ENCODE measurements at places on chromosomes 11 and 22. TPM values are rescaled to one million over a fixed set of nuclear protein-coding genes. Genes with fewer than 3 reads are reported as not detected.

DNA sequence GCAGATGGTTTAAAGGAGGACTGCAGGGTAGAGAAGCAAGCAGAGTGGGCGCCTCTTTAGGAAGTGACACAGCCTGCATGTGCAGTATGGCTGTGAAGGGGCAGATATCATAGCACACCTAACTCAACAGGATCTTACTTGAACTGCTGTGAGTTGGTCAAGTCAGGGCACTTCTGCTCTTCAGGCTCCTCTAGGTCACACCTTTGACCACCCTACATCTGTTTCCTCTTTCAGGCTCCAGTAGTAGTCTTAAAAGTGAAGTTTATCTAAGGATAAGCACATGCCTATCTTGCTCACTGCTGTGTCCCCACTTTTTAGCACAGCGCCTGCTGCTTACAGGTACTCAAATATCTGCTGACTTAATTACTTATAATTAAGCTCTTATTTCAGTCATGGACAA is 6.5 kb downstream of the MRPL16 start:
- no peak for DNase-seq

DNA sequence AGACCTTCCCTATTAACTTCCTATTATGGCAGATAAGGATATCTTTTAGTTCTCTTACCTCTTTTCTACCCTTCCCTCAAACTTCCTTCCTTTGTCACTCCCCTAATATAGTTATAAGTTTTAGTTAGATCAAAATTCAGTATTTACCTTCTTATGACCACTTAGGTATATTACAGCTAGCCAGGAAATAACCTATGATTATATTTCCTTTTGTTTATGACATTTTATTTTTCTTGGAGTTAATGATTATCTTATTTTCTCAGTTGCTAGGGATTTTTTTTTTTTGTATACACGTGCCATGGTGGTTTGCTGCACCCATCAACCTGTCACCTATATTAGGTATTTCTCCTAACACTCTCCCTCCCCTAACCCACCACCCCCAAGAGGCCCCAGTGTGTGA is 88.2 kb upstream of the ZBED5 start:
- no peak for DNase-seq

- DNase-seq, result no peak
Measured at GRCh38 chr22:23236026-23236425, 55.7 kb downstream of the BCR start.

Gene SLC29A2
- total RNA-seq, result 10.4 TPM

- peak; percentile 71 for DNase-seq
Measured at GRCh38 chr11:130738611-130739010, 177.7 kb downstream of the SNX19 start.

- DNase-seq, result no peak
Measured at GRCh38 chr11:44948155-44948554, 2.5 kb downstream of the TP53I11 start.

- no peak for DNase-seq
Measured at GRCh38 chr11:132245403-132246385, 875.3 kb downstream of the NTM start.

- DNase-seq, result no peak
Measured at GRCh38 chr11:16030664-16031063, 325.7 kb downstream of the SOX6 start.

DNA sequence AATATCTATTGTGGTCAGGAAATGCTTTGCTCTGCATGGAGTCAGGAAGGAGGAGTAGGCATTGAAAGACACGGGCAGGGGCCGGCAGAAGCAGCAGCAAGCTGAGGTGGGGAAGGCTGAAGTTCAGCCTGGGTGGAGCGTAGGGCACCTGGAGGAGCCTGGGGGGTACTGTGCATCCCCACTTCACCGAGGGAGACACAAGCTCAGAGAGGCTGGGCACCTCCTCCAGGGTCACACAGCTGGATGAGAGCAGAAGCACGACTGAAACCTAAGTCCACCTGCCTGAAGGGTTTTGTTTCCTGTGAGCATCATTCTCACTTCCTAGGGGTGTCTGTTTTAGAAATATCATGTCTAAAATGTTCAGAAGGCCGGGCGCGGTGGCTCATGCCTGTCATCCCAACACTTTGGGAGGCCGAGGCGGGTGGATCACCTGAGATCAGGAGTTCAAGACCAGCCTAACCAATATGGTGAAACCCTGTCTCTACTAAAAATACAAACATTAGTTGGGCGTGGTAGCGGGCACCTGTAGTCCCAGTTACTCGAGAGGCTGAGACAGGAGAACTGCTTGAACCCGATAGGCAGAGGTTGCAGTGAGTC is 138.3 kb downstream of the MPPED1 start:
- no peak for DNase-seq

DNA sequence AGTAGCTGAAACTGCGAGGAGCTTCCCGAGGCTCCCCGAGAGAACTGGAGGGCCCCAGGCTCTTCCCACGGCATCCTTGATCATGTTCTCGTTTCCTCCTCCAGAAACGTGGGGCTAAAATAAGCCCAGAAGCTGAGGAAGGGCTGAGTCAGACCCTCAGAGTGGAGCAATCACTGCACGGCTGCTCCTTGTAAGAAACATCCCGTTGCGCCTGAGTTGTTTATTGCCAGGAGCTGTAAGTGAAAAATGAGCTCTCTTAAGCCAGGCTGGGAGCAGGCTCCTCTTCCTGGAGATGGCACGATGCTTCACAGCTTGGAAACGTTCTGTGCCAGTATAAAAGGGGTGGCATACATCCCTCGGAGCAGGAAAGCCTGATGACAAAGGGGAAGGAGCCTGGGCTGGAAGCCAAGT is 47.3 kb upstream of the SYN3 start:
- DNase-seq, result no peak
